ENCODE measurements at places on chromosomes 6 and 20.
A peak's percentile ranks its signal among the peaks of the same experiment; 100 is the strongest.

GRCh38 chr6:28683945-28684538 is 158.4 kb downstream of the GPX5 start:
- DNase-seq = no peak

- no peak for DNase-seq
These were observed 83.8 kb upstream of the FAM184A start for GRCh38 chr6:119162134-119162775.

- peak; percentile 11 for DNase-seq
These were observed 167.5 kb downstream of the ZFAND3 start for GRCh38 chr6:37987018-37987417.

- DNase-seq = no peak
These were observed 86.8 kb downstream of the CBLN4 start for GRCh38 chr20:55918471-55918870.
